NCI-H1105 treated with DMSO at 0.1 percent for 48 hours (cell line): ENCODE measurements at places on chromosomes 11 and 22.

- no peak for DNase-seq
Observed at GRCh38 chr11:91688672-91689071, 535.9 kb upstream of the FAT3 start.

DNA sequence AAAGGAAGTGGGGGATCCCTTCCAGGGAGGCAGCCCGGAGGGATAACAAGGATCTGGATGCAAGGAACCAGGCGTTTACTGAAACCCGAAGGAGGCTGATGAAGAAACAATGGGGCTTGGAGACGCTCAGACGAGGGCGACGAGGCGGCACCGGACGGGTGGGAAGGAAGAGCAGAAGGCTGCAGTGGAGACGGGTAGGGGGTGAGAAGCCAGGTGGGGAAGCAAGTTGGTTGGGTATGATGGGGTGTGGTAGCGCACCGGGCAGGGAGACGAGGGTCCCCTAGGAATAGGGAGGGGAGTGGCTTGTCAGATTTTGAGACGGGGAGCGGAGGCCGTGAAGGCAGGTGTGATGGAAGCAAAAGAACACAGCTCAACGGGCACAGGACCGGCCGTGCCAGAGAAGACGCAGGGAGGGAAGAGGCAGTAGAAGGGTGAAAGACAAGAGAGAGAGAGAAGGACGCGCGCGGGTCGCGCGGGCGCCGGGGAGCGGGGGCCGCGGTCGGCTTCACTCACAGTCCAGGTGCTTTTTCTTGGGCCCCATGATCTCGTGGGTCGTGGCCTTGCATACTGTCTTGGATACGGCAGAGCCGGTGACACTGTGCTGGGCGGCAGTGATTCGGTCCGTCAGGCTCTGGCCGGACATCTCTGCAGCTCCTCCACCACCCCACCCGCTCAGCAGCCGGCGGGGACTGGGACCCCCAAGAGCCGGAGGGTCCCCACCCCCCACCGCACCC is 579 bp downstream of the PICALM start:
- peak; percentile 45 for DNase-seq

- DNase-seq, result no peak
Observed at GRCh38 chr11:94775567-94776327, 7.6 kb downstream of the AMOTL1 start.

GRCh38 chr11:65329478-65329877 is 4.2 kb upstream of the DPF2 start:
- DNase-seq, result no peak

DNA sequence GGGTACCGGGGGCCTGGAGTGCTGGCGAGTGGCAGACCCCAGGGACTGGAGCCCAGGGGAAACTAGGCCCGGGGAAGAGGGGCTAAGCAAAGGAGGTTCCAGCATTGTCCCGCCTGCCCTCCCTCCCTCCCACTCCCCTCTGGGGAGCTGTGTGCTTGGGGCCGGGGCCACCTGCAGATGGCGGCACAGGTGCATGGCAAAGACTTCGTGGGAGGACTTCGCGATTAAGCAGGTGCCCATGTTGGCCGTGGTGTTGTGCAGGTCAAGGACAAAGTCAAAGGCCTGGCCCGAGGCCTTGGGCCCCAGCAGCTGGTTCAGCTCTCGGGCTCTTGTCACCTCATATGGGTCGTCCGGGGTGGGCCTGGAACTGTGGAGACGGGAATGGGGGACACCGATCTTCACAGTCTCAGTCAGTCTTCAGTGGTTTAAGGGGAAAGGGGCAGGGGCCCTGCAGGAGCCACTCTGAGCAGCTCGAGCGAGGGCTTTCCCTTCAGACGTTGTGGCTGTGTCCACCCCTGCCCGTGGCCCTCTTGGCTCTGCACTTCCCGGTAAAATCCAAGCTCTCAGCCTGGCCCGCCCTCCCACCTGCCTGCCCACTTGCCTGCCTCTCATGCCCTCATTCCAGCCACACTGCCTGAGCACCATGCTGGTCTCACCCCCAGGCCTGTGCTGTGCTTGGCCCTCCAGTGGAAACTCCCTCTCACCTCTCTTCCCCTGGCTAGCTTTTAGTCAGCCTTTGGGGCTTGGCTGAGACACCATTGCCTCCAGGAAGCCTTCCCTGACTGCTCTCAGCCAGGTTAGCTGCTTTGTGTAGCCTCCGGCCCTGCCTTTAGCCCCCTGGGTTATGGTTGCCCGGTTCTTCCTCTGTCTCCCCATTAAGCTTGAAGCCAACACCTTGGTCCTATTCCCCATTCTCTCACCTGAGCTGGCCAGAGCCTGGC is 4.7 kb downstream of the ACY3 start:
- no peak for DNase-seq

DNA sequence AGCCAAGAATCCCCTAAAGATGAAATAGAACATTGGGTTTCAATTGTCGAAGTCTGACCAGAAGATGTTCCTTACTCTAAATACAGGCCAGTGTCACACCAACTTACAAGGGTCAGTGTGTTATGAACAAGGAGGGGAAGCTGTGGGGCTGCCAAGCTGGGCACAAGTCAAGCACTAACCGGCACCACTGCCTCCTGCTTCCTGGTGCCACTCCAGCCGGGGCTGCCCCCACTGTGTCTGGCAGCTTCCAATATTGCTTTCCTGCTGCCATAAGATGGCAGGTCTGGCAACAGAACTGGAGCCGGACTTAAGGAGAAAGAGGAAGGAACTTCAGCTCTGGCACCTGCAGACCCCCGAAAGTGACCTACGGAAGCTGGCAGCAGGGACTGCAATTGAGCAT is 13.7 kb upstream of the VPS37C start:
- no peak for DNase-seq

DNA sequence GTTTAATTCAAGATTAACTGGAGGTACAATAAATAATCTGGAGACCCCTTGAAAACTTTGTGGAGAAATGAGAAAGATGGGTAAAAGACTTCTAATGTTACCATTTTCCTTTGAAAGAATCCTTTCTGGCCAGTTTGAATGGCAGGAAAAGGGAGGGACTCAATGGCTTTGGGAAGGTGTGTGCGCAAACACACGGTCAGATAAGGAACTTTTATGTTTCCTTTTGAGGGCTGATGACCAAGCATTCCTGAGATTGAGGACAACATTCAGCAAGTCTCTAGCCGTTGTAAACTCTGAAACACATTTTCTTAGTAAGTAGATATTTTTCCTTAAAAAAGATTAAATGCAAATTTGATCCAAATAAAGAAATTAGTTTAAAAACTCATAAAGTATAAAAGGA is 909.7 kb upstream of the TENM4 start:
- no peak for DNase-seq

DNA sequence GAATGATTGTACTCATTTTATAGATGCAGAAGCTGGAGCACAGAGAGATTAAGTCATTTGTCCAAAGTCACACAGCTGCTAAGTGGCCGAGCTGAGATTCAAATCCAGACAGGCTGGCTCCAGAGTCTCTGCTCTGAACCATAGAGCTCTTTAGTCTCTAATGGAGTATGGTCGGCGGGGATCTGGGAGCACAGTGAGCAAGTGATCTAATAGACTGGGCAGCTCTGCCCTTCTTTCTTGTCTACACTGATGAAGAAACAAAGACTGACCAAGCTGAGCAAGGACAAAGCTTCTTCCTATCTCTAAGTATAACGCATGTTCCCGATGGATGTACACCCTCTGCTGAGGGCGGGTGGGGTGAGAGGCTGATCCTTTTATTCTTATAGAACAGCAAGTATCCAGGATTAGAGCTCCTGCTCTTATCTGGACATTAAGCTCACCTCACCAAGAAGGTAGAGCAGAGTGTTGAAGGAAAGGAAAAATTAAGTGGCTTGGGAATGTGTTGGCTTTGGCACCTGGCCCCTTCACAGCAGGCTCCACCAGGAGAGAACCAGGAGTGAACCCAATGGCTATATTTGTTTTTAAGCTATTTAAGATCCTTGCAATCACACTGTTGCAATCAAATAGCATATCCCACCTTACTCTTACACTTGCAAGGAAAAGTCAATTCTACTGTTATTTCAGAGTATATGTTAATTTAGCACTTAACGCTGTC is 68.7 kb downstream of the ETS1 start:
- no peak for DNase-seq

GRCh38 chr11:5923794-5924193 is 18.3 kb upstream of the OR56A3 start:
- DNase-seq, result no peak

DNA sequence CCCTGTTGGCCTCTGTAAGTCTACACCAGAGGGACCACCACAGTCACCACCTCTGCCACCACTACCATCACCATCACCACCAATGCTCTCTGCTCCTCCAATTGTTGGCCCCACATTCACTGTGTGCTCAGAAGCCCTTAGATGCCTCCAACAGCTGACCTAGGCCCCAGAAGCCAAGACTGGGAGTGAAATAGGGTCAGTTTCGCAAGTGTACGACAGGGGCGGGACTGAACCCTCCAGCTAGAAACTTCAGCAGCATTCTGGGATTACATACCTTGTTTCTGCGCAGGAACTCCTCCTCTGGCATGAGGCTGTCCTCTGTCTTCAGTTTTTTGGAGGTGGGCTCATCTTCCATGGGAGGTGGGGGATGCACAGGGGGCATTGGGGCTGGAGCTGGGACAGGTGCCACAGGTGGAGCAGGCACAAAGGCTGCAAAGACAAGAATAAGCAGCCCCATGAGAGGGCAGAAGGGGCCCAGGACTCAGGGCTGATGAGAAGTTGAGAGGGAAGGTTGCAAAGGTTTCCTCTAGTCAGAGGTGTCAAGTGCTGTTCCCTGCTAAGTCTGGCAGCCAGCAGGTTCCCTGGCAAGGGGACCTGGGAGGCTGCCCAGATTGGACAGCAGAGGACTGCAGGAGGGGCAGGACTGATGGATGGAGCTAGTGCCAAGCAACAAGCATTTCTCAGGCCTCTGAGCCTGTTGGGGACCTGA is 10.2 kb upstream of the TBC1D10A start:
- no peak for DNase-seq

- DNase-seq, result no peak
Observed at GRCh38 chr22:44133161-44133560, 47.6 kb upstream of the PARVG start.

DNA sequence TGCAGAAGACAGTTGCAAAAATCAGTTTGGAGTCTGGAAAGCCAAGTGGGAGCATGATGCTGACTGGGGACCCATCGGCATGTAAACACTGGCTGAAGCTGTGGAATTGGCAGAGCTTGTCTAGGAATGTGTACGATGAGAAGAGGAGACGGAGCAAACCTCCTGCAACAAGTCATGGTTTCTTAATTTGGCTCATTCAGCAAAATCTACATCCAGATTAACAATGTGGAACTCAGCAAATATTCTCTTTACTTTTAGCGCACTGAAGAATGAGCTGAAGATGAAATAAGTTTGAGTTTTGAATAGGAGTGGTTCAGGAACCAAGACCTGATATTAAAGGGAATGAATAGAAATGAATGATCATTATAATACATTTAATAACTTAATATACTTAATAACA is 26.6 kb downstream of the RASSF10 start:
- DNase-seq, result no peak

- no peak for DNase-seq
Observed at GRCh38 chr11:96179905-96180304, 163.1 kb downstream of the MAML2 start.

DNA sequence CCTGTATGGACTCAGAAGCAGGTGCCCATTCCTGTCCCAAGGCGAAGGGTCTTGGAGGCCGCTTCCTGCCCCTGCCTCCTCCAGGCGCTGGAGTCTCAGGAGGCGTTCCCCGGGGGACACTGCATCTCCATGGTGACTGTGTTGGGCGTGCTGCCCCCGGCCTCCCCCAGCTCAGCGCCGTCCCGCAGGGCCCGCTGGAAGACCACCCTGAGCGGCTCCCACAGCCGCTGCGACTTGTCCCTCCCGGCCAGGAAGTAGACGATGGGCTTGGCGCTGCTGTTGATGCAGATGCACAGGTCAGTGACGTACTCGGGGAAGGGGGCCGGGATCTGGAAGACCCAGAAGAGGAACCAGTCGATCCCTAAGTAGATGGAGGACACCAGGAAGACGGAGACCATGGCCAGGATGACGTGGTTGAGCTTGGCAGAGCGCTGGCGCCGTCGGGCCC is 7.8 kb downstream of the MRGPRF start:
- DNase-seq, result no peak

GRCh38 chr11:46099963-46100316 is 21.3 kb downstream of the PHF21A start:
- DNase-seq, result no peak

DNA sequence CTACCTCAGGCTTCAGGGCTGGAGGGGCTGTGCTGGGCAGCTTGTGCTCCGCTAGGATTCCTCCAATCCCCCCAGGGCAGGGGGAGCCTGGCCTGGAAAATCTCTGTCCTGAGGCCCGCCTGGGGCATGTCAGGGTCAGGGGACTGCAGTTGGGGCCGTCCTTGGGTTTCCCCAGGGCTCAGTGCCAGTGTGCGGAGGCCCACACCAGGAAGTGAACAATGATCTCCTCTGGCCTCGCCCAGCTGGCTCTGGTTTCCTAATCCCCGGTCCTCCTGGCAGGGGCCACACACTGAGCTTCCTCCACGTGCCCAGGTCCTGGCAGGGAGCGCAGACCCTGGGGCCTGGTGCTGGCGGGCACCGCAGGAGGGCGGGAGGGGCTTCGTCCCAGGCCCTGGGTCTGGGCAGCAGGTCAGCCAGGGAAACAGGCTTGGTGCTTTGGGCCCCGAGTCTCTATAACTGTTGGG is 1.4 kb upstream of the MUC2 start:
- no peak for DNase-seq

GRCh38 chr11:76382209-76382608 is 1.1 kb downstream of the GVQW3 start:
- no peak for DNase-seq

GRCh38 chr11:61333550-61334433 is 764 bp downstream of the TKFC start:
- DNase-seq, result no peak

DNA sequence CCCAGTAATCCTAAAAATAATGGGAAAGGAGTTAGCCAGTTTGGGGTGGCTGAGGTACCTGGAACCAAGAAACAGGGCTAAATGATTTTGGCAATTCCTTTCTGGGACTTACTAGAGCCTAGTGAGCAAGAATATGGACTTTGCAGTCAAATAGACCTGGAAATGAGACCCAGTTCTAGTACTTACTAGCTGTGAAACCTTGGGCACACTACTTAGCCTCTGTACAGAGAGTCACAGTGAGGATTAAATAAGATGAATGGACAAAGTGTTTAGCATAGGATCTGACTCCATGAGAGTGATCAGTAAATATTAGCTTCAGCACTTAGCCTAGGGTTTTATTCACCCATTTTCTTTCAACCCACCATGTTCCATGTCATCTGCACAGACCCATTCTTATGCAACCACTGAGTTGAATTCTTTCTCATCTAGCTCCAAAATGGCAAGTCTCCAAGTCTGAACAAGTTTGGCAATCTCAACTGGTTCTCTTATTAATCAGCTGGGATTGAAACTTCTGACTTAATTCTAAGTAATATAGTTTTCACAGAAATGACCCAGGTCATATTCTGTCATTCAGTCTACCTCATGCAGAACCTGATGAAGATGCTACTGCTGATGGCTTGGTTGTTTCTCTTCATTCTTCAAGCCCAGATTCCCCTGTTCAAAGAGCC is 15.0 kb upstream of the SORL1 start:
- DNase-seq, result no peak
